CD4-positive, alpha-beta T cell treated with Interleukin-12 subunit alpha and Interleukin-12 subunit beta, for 1 hour (primary cell): ENCODE measurements at places on chromosomes 2 and 18.

- no peak for DNase-seq
Observed at GRCh38 chr2:2871480-2872308, 505.9 kb downstream of the EIPR1 start.

- DNase-seq: no peak
Observed at GRCh38 chr2:173030561-173031490, 44.8 kb upstream of the MAP3K20 start.

- no peak for DNase-seq
Observed at GRCh38 chr2:226877491-226877890, 41.6 kb downstream of the RHBDD1 start.

GRCh38 chr2:22907330-22907729, 477.6 kb upstream of the KLHL29 start:
- DNase-seq: no peak

GRCh38 chr2:28268386-28268785, 124.3 kb upstream of the FOSL2 start:
- DNase-seq: no peak

- peak; percentile 59 for DNase-seq
Observed at GRCh38 chr2:3242747-3243369, 134.8 kb downstream of the EIPR1 start.

DNA sequence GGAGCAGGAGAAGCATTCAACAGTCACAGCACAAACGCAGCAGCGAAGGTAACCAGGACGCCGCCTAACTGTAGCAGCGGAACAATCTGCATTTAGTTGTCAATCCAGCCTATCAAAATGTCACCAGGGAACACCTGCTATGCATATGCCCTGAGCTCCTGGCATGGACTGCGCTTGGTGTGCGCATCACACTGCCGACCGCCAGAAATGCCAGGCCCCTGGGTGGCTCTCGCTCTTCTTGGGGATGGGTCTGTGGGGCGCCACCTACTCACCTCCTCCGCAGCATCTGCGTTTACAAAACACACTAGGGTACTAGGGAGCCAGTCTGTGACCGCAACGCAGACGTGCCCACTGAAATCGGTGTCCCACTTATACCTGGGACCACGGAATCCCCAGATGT, 31.7 kb downstream of the ZNF516 start:
- no peak for DNase-seq

DNA sequence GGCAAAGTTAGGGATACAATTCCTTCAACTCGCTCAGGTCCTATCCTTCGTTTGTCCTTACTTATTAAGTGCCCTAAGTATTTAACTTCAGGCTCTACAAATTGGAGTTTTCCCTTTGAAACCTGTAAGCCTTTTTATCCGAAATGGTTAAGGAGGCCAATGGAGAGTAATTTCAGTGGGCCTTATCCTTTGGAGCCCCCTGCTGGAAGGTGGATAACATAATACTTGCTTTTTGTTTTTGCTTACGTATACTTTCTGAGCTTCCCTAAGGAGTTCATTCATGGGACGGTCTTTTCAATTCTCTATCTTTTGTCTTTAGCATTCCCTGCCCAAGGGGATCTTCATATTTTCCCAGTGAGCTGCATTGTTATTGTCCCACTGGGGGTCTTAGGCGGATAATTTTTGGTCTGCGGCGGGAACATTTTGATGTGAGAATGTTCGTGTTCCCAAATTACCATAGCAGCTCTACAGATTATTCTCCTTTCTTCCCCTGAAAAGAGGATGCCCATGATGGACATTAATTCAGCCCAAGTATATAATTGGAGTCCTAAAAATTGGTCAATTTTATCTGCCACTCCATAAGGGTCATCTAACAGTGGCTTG, 34.4 kb upstream of the TRAPPC8 start:
- DNase-seq: peak; percentile 51

GRCh38 chr18:35861367-35862118, 110.9 kb upstream of the RMP24 start:
- DNase-seq: no peak

DNA sequence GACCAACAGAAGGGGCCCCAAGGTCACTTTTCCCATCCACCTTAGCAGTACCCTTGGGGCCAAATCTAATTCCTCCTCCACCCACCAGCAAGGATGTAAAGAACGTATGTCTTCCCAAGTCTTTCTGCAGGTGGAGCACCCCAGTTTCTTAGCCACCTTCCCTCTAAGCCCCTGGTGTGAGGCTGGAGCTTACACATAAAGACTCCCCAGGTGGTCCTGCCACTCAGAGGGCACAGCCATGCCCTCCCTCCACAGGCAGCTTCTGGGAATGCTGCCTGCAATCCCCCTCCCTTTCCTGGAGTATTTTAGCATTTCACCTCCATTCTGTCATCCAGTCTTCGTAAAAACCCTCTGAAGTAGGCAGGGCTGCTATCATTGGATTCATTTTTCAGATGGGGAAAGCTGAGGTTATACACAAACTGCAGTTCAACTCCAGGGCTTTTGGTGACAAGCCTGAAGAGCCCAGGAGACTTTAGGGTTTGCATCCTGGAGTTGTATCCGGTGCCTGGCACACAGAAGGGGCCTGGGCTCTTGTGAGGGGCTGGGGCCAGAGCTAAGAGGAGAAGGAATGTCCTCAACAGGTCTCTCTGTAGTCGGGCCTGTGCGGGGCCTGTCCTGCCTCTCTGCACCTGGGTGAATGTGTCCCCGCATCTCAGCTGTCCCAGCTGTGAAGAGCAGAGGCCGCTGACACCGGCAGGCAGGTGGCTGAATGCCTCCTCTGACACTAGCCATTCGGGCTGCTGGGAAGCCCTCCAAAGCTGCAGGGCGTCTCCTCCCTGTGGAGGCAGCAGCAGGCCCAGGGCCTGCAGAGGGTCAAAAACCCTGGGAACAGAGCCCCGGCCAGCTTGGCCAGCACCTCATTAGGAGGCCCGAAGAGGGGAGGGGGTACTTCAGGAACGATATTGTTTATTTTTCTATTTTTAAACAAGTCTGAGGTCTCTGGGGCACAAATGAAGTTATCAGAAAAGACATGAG, 27.6 kb downstream of the CIB4 start:
- no peak for DNase-seq

- DNase-seq: no peak
Observed at GRCh38 chr2:53127061-53127650, 640.4 kb upstream of the CHAC2 start.

DNA sequence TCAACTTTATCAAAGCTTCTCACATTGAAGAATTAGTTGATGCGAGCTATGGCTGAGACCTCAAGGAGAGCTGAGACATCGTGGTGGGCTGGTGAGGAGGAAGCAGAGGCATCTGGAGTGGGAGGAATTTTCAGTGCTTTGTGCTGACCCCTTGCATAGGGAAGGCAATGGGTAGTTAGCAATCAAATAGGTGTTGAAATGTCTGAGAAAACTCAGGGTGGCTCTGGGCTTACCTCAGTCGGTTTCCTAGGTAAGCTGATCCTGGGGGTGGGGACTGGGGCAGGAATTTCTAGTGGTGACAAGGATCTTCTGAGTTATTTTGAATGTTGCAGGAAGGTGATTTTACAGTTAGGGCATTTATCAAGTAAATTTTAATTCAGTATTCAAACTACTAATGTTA, 20.7 kb upstream of the DPP10 start:
- no peak for DNase-seq

DNA sequence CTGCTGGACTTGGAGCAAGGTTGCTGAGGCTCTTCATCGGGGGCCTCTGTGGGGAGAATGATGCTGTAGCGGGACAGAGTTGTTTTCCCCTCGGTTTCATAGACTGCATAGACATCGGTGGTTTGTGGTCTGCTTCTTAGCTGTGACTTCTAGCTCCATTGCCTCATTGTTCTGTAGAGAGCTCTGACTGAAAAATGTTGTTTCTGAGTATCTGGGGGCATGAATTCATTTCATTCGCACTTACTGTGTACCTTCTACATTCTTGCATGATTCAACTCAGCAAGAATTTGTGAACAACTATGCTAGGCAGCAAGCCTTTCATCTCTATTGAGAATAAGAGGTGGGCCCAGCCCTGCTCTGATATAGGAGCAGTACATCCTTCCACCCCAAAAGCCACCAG, 406.8 kb downstream of the NBAS start:
- no peak for DNase-seq

- DNase-seq: no peak
Observed at GRCh38 chr2:135701442-135701841, 40.2 kb upstream of the UBXN4 start.

GRCh38 chr2:10278763-10279471, 23.8 kb upstream of the HPCAL1 start:
- DNase-seq: no peak

DNA sequence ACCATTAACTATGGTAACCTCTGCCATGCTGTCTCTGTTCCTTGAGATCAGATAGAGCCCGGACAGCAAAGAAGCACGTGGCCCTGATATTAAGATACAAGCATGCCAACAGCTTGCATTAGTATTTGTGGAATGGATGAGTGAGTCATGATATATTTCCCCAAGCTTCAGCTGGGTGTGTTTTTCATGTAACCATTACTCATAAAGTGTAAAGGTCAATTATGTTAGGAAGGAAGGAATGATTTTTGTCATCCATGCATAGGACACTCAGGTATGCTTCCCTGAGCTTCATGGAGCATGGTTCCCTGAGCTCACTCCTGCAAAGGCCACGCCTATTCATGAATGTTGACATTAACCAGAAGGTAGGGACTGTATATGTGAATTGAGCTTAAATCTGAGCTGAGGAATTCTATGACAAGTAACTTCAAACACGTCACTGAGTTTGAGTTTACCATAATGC, 74.6 kb downstream of the ARL4C start:
- peak; percentile 33 for DNase-seq

DNA sequence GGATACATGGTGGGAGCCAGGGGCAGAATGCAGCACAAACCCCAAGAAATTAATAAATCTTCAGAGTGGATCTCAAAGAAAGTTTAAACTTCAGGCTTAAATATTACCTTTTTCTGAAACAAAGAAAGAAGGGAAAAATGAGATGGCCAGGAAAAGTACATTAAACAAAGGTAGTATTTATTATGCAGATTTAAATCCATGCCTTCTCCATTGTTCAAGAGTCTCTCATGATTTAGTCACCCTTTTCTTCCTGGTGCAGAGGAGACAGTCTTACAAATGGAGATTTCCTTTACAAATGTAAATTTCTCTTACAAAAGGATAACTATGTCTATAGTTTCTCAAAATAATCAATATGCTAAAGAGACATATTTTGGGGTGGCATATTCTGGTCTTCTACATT, 33.4 kb upstream of the PPM1B start:
- no peak for DNase-seq

- no peak for DNase-seq
Observed at GRCh38 chr2:29475499-29475898, 360.3 kb downstream of the CLIP4 start.

- no peak for DNase-seq
Observed at GRCh38 chr2:72378753-72379348, 231.2 kb upstream of the CYP26B1 start.

GRCh38 chr2:11781602-11782001, 35.2 kb downstream of the LPIN1 start:
- DNase-seq: no peak

- no peak for DNase-seq
Observed at GRCh38 chr2:4780679-4781078, 911.5 kb upstream of the SOX11 start.

- no peak for DNase-seq
Observed at GRCh38 chr2:2740238-2740775, 409.2 kb upstream of the MYT1L start.

GRCh38 chr2:61340242-61340641, 130.6 kb downstream of the USP34 start:
- DNase-seq: no peak

DNA sequence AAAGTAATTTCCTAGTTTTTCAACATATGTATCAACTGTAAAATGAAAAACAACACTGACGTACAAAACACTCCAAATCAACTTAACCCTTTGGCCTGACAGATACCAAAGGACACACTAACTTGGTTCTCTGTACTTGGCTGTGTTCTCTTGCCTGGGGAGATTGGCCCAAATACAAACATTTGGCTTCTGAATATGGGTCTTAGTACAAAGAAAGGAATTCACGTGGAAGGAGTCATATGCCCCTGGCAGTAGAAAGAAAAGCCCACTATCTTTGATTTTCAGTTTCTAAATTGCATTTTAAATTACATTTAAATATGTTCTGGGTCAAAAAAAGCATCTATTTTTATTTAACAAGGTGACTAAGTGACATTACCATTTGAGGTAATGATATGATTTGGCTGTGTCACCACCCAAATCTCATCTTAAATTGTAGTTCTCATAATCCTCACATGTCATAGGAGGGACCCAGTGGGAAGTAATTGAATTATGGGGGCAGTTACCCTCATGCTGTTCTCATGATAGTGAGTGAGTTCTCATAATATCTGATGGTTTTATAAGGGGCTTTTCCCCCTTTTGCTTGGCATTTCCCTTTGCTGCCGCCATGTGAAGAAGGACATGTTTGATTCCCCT, 153.6 kb upstream of the CCDC195 start:
- no peak for DNase-seq

- DNase-seq: no peak
Observed at GRCh38 chr2:55490554-55490953, 29.0 kb upstream of the CFAP36 start.

DNA sequence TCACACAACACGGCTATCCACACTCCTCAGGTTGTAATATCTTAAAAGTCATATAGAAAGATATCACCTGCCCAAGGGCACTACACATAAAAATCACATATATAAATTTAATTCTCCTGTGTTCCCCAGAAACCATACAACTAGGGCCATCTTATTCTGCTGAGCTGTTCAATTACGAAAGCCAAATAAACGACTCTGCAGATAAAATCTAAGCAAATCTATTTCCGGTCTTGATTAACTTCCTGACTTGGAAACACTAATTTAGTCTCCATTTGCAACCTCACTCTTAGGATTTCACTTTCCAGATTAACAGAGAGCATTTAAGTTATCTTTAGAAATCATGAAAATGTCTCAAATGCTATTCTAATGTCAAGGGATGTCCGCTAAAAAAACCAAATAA, 23.9 kb upstream of the STK17B start:
- no peak for DNase-seq

GRCh38 chr2:84495539-84496146, 20.7 kb upstream of the DNAH6 start:
- peak; percentile 79 for DNase-seq

DNA sequence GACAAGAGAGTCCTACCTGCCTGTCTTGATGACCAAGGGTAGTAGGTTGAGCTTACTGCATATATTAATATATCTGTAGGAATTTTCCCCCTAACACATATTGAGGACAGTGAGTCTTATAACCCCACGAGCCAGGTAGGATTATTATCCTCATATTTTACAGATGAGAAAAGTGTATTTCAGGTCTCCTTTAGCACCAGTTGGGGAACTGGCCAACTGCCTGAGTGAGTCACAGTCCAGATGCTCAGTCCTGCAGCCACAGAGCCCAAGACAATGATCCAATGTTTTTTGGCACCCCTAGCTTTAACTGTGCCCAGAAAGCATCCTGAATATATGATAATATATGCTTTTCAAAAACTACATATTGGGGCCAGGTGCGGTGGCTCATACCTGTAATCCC, 30.8 kb upstream of the GLS start:
- DNase-seq: no peak

DNA sequence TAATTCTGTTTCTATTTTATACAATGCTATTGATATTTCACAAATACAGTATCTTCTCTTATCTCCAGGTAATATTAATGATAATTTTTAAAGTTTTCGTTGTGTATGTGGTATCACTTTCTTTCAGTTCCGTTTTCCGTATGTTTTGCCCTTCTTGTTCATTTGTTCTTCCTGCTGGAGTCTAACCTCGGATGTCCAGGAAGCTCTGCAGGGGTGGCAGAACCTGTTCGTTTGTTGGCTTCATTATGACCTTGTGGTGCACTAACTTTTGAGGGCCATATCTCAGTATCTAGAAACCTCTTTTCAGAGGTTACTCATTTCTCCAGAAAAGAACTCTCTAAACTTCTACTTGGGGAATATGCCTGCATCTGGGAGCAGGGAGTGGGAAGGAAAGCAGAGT, 134.5 kb downstream of the NBAS start:
- DNase-seq: no peak
